CD4-positive, alpha-beta T cell treated with Interleukin-15 for 1 hour (primary cell): ENCODE measurements at places on chromosomes 16 and 17.
A peak's percentile ranks its signal among the peaks of the same experiment; 100 is the strongest.

GRCh38 chr17:77011173-77012011 lies 129.4 kb upstream of the SEC14L1 start:
- DNase-seq: no peak

DNA sequence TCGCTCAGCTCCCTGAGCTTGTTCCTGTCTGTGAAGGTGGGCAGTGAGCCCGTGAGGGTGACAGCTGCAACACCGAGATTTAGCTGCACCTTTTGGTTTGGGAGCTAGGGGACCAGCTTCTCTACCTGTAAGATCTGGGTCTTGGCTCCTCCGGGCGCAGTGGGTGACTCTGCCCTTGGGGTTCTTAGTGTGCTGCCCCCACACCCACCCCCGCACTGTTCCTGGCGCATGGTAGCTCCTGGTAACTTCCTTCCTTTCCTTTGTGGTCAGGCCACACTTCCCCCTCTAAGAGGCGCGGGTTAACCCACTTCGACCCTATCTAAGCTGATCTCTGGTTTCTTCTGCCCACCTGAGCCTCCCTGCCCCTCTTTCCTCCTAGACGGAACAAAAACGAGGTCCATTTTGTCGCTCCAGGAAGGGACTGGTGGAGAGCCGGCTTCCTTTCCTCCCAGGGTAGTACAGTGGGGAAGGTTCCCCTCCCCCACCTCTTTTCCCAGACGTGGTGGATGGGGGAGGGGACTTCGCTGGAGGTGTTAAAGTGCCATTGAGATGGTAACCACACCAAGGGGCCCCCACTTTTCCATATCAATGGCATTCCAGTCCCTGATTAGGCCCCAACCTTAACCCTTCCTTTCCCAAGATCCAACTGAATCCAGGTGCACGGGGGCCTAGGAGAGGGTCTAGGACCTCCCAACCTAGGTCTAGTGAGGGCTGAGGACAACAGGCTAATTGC lies 4.6 kb upstream of the CLDN9 start:
- DNase-seq: peak; percentile 32

- no peak for DNase-seq
Measured at GRCh38 chr17:58278661-58279015, 2.1 kb downstream of the MPO start.

- no peak for DNase-seq
Measured at GRCh38 chr17:63150994-63151464, 185.0 kb downstream of the TANC2 start.

GRCh38 chr16:56262148-56262547 lies 70.9 kb downstream of the GNAO1 start:
- peak; percentile 49 for DNase-seq

DNA sequence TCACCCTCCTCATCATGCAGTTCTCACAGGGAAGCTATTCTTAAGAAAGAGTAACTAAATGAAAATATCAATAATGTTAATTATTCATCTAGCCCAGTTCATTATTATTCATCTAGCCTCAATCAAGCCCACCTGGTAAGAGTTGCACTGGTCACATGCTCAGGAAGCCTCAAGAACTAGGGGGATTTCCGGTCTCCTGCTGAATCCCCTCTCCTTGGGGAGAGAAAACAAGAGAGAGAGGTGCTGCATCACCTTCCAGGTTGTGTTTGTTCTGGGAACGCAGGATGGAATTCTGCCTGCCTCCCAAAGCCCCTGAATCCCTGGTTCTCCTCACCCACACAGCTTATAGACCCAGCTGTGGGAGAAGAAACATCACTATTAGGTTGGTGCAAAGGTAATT lies 164.0 kb downstream of the PMP22 start:
- DNase-seq: no peak

GRCh38 chr17:28988475-28988874 lies 17.4 kb downstream of the SEZ6 start:
- no peak for DNase-seq

GRCh38 chr17:43399839-43400328 lies 1.1 kb downstream of the ARL4D start:
- DNase-seq: no peak

DNA sequence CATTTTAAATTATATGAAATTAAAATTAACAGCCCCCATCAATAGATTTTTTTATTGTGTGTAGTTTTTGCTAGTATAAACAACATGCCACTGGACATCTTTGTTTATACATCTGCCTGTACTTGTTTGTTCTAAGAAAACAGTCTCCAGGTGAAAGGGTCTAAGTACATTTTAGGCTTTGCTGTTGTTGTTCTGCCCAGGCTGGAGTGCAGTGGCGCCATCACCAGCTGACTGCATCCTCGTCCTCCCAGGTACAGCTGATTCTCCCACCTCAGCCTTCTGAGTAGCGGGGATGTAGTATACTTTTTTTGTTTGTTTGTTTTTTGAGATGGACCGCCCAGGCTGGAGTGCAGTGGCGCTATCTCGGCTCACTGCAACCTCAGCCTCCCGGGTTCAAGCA lies 25.5 kb downstream of the C17orf58 start:
- DNase-seq: no peak

- no peak for DNase-seq
Measured at GRCh38 chr17:44071198-44071520, 624 bp downstream of the G6PC3 start.

- peak; percentile 77 for DNase-seq
Measured at GRCh38 chr17:17641621-17642409, 39.4 kb upstream of the RAI1 start.

GRCh38 chr17:82794781-82795482 lies 43.1 kb downstream of the TBCD start:
- DNase-seq: no peak

DNA sequence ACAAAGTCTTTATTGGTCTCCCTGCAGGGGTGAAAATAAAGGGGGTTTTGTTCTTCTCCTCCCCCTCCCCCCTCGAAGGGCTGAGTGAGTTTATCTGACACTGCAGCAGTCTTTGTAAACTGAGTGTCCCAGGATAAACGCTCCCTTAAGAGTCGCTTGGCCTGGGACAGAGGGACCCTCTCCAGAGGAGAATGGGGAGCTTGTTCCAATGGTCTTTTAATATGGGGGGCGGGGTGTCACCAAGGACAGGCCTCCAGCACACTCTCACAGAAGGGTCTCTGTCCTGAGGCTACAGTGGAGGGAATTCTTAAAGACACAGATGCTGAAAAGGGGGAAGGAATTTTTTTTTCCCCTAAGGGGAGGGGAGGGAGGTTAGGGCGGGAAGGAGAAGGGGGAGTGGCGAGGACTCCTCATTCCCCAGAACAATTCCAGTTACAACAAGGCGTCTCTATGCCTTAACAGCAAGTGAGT lies 455.5 kb downstream of the SOX9 start:
- DNase-seq: no peak

- no peak for DNase-seq
Measured at GRCh38 chr17:42090964-42091790, 7.1 kb downstream of the ZNF385C start.
